ENCODE measurements at places on chromosomes 2 and 18. TPM values are rescaled to one million over a fixed set of nuclear protein-coding genes. Genes with fewer than 3 reads are reported as not detected.
A peak's percentile ranks its signal among the peaks of the same experiment; 100 is the strongest.

DNA sequence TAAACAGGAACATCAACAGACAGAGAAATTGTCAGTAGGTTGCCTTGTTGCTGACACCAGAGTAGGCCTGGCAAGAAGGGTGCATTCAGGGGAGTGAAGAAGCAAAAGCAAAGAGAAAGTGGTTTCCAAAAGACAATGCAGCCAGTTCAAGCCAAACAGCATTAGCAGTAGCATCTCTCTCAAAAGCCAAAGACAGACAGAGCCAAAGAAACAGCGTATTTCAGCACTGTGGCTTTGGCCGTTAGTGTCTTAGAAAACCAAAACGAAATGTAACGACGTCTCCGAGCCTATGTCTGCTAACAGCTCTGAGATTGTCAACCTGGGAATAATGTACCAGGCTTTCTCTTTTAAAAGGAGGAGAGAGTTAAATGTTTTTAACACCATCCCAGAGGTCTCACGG lies 178.6 kb downstream of the NRP2 start:
- no peak overlapping the region for H3K27ac ChIP-seq
- no peak for DNase-seq
- H3K27me3 ChIP-seq = no peaks in the 10 kb centered on the region
- no peaks in the 10 kb centered on the region for H3K36me3 ChIP-seq
- H3K4me3 ChIP-seq = no peak overlapping the region

- no peak overlapping the region for H3K4me3 ChIP-seq
- H3K27me3 ChIP-seq = no peaks in the 10 kb centered on the region
- H3K4me1 ChIP-seq = no peaks in the 10 kb centered on the region
- no peak for DNase-seq
- H3K36me3 ChIP-seq = no peaks in the 10 kb centered on the region
These were observed 153.3 kb downstream of the PKP4 start for GRCh38 chr2:158610059-158610458.

DNA sequence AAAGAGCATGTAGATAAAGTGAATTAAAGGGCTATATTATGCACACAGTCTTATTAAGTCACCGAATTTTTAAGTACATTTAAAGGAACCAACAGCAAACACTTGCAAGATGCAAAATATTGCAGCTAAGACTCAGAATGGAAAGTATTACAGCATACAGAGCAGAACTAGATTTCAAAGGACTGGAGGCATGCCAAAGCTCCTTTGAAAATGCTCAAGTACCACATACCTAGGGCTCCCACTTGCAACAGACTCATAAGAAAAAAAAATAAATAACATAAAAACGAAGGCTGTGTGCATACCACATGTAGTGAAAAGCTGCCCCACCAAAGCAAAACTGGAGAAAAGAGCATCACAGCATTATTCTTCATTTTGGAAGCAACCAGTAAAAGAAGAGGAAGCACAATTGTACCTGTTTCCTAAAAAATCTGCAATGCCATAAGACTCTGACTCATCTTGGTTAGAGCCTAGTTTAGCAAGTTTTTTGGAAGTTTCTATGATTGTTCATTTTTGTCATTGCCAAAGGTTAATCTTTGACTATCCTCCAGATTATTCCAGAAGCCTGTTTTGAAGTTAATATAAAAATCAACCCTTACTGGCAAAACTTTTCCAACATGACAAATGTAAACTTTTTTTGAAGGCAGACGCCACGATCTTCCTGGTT lies 306.0 kb upstream of the COL3A1 start:
- no peak for DNase-seq
- no peaks in the 10 kb centered on the region for H3K36me3 ChIP-seq
- no peaks in the 10 kb centered on the region for H3K27me3 ChIP-seq
- H3K4me1 ChIP-seq = peaks cover 2% of the 10 kb centered on the region
- no peak overlapping the region for H3K27ac ChIP-seq

SALL3 gene
- not detected for polyA plus RNA-seq

FAM110C gene
- polyA plus RNA-seq = 5.8 TPM

DNA sequence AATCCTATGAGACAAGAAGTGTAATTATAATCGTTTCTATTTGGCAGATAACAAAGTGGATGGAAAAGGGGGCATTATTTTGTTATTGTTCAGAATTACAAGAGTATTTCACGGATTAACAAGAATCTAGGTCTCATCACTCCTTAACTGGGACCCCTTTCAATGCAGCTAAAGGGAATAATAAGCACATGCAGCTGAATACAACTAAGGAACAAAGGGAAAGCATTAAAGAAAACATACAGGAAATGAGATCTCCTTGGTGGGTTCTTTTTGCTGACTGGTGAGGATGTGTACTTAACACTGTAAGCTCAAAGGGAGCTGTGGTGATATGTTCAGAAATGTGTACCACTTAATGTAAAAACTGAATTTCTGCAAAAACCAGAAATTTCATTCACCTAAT lies 140.5 kb upstream of the WDSUB1 start:
- no peaks in the 10 kb centered on the region for H3K27me3 ChIP-seq
- no peak overlapping the region for H3K4me3 ChIP-seq
- no peaks in the 10 kb centered on the region for H3K4me1 ChIP-seq

DNA sequence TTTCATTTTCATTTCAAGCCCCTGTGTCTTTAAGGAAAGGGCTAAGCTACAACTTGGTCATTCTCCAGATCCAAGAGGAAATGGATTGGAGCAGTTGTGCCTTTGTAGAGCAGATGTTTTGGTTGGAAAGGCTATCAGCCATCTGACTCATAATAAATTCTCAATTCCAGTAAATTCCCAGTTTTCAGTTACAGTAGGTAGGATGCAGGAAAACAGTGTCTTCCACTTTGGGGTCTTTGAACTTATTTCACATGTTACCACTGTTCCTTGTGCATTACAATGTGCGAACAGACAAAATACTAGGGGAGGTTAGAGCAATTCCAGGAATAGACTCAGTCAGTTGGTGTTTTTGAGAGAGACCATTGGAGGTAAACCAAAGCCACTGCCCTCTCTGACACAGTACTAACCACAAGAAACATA lies 211.9 kb downstream of the BABAM2 start:
- no peaks in the 10 kb centered on the region for H3K27me3 ChIP-seq
- peak overlapping the region; percentile 31 for H3K27ac ChIP-seq
- peaks cover 5% of the 10 kb centered on the region for H3K4me1 ChIP-seq
- H3K4me3 ChIP-seq = no peak overlapping the region
- no peaks in the 10 kb centered on the region for H3K36me3 ChIP-seq

DNA sequence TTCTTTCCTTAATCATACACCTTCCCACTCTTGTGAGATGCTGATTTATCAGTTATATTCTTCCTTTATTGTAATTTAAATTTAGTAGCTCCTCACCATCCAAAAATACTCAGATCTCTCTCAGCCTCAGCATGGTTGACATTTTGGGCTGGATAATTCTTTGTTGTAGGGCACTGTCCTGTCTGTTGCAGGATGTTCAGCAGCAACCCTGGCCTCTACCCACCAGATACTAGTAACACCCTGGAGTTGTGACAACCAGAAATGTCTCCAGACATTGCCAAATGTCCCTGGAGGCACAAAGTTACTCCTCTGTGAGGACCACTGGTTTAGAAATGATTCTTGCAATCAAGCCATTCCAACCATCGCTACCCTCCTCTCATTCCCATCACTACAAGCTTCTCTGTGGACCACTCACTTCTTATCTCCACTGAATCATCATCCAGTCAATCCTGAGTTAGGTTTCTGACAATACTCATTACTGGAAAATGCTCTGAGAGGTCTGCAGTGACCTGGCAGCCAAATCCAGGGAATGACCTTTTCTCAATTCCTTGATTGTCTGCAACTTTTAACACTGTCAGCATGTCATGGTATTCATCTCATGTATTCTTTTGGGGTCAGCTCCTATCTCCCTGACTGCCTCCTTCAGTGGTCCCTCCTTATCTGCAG lies 43.3 kb downstream of the OSBPL6 start:
- DNase-seq = no peak
- H3K27me3 ChIP-seq = no peaks in the 10 kb centered on the region

DNA sequence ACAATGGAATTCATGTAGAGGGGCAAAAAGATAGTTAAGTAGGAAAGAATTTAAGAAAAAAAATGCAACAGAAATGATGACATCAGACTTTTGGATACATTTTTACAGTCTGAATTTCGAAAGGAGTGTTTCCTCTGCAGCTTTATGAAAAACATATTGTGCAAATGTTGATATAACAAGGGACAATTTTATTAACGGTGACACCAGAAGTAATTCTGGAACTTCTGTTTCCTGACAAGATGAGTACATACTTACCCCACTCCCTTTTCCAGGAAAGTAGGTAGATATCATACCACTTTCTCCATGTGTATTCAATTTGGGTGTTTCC lies 369.6 kb downstream of the FBXO15 start:
- H3K27ac ChIP-seq = no peak overlapping the region
- H3K27me3 ChIP-seq = no peaks in the 10 kb centered on the region
- no peak overlapping the region for H3K4me3 ChIP-seq
- DNase-seq = no peak
- no peaks in the 10 kb centered on the region for H3K36me3 ChIP-seq

KCNJ3 gene
- 0.10 TPM for polyA plus RNA-seq

SMAD2 gene
- 48.2 TPM for polyA plus RNA-seq

- no peak overlapping the region for H3K4me3 ChIP-seq
- H3K27me3 ChIP-seq = no peaks in the 10 kb centered on the region
- no peaks in the 10 kb centered on the region for H3K4me1 ChIP-seq
- H3K36me3 ChIP-seq = no peaks in the 10 kb centered on the region
- no peak for DNase-seq
- H3K27ac ChIP-seq = no peak overlapping the region
These were observed 121.4 kb upstream of the CCDC195 start for GRCh38 chr2:224837558-224837957.

DNA sequence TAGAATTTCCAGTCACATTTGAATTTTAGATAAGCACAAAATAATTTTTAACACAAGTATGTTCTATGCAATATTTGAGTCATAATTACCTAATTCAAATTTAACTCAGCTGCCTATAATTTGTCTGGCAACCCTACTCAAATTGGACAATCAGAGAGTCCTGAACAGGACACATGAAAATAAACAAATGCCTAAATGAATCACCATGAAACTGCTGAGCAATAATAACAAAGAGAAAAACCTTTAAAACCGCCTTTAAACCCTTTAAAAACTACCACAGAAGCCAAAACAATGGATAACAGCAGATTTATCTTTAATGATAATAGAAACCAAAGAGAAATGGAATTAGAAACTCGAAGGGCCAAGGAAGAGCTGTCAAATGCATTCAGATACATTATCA lies 39.5 kb downstream of the ARL4C start:
- H3K36me3 ChIP-seq = no peaks in the 10 kb centered on the region
- H3K4me1 ChIP-seq = no peaks in the 10 kb centered on the region
- DNase-seq = no peak
- no peak overlapping the region for H3K4me3 ChIP-seq

SLC11A1 gene
- polyA plus RNA-seq = 0.83 TPM

DNA sequence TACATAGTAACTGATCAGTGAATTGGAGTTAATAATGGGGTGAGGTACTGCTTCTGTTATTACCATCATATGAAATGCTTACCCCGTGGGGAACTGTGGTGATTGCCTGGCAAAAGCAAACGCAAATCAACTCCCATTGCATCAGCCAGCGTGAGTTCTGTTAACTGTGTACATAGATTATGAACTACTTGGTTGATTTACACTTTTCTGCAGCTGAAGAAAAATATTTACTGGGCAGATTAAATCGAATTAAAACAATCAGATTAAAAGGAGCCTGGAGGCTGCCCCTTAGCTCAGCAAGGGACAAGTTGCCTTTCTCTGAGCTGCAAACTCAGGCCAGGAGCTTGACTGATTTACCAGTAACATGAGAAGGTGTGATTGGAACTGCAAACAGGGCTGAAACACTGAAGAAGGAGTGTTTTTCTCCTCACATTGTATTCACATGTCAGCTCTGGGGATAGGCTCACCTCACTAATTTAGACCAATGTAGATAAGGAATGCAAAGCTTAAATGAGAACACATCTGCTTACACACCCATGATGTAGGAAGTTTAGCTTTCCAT lies 220.1 kb downstream of the OSR1 start:
- no peaks in the 10 kb centered on the region for H3K4me1 ChIP-seq
- no peaks in the 10 kb centered on the region for H3K27me3 ChIP-seq
- DNase-seq = no peak
- H3K27ac ChIP-seq = no peak overlapping the region

MC5R gene
- not detected for polyA plus RNA-seq

SLC40A1 gene
- 361 TPM for polyA plus RNA-seq

GRCh38 chr2:41180387-41180786 lies 728.5 kb upstream of the SLC8A1 start:
- no peak overlapping the region for H3K27ac ChIP-seq
- no peaks in the 10 kb centered on the region for H3K36me3 ChIP-seq
- no peak for DNase-seq
- no peaks in the 10 kb centered on the region for H3K27me3 ChIP-seq

GRCh38 chr2:127735537-127736399 lies 34.5 kb downstream of the SFT2D3 start:
- no peak for DNase-seq
- no peaks in the 10 kb centered on the region for H3K27me3 ChIP-seq
- H3K36me3 ChIP-seq = no peaks in the 10 kb centered on the region
- H3K4me1 ChIP-seq = peaks cover 2% of the 10 kb centered on the region
- no peak overlapping the region for H3K27ac ChIP-seq

DNA sequence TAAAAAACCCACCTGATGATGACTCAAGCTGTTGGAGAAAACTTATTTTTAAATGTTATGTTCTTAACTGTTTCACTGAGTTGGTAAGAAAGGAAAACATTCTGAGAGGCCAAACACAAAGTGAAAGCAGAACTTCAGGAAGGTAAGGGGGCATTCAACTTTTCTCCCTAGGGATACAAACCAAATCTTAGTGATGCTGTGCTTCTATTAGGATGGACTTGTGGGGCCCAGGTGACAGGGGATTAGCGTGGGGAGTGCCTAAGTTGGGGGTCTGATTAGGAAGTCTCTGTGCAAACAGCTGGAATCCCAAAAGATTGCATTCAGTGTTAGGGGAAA lies 18.5 kb downstream of the PDCL3 start:
- H3K27ac ChIP-seq = no peak overlapping the region
- H3K27me3 ChIP-seq = no peaks in the 10 kb centered on the region
- no peak for DNase-seq
- H3K4me1 ChIP-seq = no peaks in the 10 kb centered on the region

SCTR gene
- 0.23 TPM for polyA plus RNA-seq

DNA sequence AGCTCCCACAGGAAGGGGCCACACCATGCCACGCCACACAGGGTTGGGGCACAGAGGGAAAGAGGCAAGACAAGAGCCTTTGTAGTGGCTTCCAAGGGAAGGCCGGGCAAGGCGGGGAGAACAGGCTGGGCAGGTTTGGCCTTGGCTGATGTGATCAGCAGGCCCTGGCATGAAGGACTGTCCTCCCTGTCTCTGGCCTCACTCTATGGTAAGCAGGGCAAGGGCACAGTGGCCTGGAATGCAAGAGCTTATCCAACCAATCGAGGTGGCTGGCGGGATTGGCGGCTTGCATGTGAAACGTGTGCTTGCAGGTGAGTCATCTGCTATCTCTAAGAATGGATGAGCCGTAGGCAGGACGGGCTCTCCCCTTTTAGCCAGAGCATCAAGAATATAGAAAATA lies 6.4 kb upstream of the ATP9B start:
- no peak overlapping the region for H3K4me3 ChIP-seq
- H3K27me3 ChIP-seq = no peaks in the 10 kb centered on the region
- no peak overlapping the region for H3K27ac ChIP-seq
- DNase-seq = no peak
- no peaks in the 10 kb centered on the region for H3K4me1 ChIP-seq

ALLC gene
- polyA plus RNA-seq = 1.2 TPM

GRCh38 chr2:228703152-228703551 lies 521.7 kb upstream of the SPHKAP start:
- no peaks in the 10 kb centered on the region for H3K4me1 ChIP-seq
- H3K4me3 ChIP-seq = no peak overlapping the region
- no peak for DNase-seq
- no peak overlapping the region for H3K27ac ChIP-seq

GRCh38 chr2:60105906-60106305 lies 447.5 kb downstream of the BCL11A start:
- H3K27me3 ChIP-seq = no peaks in the 10 kb centered on the region
- H3K4me1 ChIP-seq = no peaks in the 10 kb centered on the region
- H3K27ac ChIP-seq = no peak overlapping the region
